ENCODE measurements at places on chromosomes 16 and 17. TPM values are rescaled to one million over a fixed set of nuclear protein-coding genes. Genes with fewer than 3 reads are reported as not detected.

- no peak for DNase-seq
Observed at GRCh38 chr17:29178750-29179231, 1.4 kb downstream of the MYO18A start.

DNA sequence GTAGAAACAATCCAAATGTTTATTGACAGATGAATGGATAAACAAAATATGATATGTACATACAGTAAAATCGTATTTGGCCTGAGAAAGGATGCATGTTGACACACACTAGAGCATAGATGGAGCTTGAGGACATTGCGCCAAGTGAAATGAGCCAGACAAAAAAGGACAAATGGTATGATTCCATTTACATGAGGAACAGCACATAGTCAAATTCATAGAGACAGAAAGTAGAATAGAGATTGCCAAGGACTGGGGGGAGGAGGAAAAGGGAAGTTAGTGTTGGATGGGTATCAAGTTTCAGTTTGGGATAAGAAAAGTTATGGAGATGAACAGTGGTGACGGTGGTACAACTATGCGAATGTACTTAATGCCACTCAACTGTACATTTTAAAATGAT lies 47.9 kb downstream of the COPRS start:
- DNase-seq: peak; percentile 44

DNA sequence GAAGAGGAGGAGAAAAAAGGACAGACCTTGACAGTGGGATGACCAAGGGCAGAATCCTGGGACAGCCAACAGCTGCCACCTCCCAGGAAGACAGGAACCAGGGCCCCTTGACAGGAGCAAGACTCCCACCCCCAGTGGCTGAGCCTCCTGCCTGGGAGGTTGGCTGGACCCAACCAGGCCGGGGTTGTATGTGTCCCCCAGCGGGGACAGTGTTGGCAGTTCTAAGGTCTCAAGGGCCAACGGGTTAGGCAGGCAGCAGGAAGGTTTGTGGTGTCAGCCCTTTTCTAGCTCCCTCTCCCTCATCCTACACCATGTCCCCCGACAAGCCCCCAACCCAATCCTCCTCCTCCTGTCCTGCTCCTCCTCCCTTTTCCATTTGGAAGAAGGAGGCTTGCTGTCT lies 126.2 kb downstream of the MRM1 start:
- no peak for DNase-seq

DNA sequence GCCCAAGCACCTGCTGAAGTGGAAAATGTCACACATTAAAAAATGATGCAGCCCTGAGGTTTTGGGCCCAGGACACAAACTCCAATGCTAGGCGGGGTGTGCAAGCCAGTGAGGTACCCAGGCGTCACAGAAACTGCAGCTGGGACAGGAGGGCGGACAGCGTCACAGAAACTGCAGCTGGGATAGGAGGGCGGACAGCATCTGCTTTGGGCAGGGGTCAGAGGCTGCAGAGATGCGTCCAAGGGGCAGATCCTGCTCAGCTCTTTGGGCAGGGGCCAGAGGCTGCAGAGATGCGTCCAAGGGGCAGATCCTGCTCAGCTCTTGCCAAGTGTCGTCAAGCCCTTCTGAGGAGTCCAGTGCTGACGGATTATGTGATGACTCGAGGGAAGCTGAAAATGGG lies 43.9 kb upstream of the RCVRN start:
- no peak for DNase-seq

DNA sequence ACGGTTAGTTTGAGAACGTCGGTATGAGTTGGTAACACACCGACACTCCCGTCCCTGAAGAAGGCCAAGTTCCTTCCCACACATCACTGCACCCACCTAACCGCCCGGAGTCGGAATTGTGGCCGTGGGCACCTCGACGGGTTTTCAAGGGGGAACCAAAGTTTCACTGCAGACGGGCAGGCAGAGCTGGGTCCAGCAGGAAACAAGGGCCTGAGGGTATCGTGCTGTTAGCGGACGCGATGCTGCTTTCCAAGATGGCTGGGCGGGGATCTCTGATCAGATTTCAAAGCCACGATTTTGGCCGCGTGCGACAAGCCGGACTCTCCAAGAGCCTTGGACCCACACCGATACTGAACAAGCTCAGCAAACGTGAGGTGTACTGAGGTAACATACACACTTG lies 82.3 kb upstream of the DOC2B start:
- DNase-seq: no peak

GRCh38 chr17:76830987-76831715 lies 37.1 kb upstream of the MGAT5B start:
- DNase-seq: no peak

- DNase-seq: no peak
Observed at GRCh38 chr17:75024686-75025397, 12.4 kb downstream of the MRPL58 start.

DNA sequence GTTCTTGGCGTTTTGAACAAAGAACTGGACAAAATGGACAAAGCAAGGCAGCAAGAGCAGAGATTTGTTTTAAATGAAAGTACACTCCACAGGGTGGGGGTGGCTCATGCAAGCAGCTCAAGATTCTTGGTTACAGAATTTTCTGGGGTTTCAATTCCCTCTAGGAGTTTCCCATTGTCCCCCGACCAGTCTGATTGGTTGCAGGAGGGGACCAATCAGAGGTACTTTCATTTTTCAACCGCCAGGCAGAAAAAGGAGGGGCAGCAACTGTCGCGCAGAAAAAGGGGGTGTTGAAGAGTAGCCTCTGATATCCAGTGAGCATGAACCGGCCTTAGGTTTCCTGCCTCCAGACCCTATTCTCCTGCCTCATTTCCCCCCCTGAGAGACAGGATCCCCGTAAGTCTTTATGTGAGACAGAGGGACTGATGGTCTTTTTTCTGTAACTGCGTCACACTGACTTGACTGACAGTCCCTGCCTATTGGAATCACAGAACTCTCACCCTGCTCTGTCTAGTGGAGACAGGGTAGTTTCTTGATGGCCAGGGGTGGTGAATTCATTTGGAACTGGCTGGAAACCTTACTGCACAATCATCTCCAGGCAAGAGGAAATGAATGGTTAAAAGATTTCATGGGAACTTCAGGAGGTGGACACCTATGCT lies 59.4 kb upstream of the ALOX12 start:
- DNase-seq: peak; percentile 26

DNA sequence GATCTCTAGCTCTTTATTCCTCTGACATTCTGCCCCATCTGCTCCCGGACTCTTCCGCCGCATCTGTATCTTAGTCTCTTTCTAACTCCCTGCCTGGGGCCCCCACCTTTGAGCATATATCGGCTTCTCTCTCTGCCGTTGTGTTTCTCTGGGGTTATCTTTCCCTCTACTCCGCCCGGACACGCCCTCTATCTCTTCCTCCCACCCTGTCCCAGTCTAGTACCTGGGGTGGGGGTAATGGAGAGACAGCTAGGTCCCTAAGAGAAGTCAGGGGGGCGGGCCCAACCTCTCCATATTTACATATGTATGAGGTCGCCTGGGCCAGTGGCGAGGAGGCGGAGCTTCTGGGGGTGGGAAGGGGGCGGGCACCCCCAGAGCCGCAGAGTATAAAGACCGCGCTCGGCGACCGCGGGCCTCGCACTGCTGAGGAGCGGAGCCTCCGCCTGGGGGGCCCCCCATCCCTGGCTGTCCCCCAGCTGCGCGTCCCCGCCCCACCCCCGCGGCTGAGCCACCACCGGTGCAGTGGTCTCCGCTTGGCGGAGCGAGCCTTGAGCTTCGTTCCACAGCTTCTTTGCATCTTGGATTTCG lies at the start of gene ATP1B2:
Gene ATP1B2, plus strand, starts transcription at position 418 of the 588 bp plus-strand sequence. CDS start 593 bp downstream, outside the sequence.
- peak; percentile 92 for DNase-seq

DNA sequence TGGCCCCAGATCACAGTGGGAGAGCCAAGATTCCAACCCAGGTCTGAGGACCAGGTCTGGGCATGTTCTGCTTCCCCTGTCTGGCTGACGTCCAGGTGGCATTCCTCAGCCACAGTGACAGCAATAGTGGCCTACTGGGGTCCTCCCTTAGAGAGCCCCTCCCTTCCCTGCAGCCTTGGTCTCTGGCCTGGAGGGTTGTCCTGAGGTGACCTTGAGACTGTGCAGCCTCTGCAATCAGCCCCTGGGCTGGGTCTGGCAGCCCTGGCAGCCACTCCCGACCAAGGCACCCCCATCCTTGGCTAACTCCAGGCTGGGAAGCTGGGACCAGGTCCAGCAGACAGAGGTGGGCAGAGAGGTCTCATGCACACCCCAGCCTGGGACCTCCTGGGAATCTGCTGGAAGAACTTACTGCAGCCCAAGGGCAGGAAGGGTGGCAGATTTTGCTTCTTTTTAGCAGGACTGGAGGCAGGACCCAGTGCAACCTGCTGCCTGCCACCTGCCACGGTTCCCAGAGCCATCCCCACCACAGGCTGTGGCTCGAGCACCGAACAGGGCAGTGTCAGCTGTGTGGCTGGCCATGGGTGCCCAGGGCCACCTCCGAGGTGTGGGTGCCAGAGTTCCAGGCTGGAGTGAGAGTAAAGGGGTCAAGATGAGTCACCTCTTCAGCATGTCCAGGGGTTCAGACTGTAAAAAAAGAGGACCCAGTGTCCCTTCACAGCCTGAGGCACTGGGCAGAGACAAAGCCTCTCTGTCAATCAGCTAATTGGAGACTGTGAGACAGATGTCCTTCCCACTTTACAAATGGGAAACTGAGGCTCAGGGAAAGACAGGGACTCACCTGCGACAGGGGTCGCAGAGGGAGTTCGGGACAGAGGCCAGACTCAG lies 12.6 kb downstream of the GRB7 start:
- no peak for DNase-seq

GRCh38 chr17:11981862-11982261 lies 15.4 kb downstream of the ZNF18 start:
- no peak for DNase-seq

- no peak for DNase-seq
Observed at GRCh38 chr17:142876-143784, 5.8 kb downstream of the SCGB1C2 start.

- no peak for DNase-seq
Observed at GRCh38 chr16:58343562-58343961, 48.7 kb upstream of the GINS3 start.

- DNase-seq: no peak
Observed at GRCh38 chr16:77246150-77246549, 46.9 kb downstream of the SYCE1L start.

- DNase-seq: peak; percentile 57
Observed at GRCh38 chr17:20961586-20961985, 81.2 kb downstream of the USP22 start.

- no peak for DNase-seq
Observed at GRCh38 chr17:28293994-28294393, 25.0 kb upstream of the TMEM97 start.

- DNase-seq: no peak
Observed at GRCh38 chr17:47808830-47809480, 12.6 kb downstream of the OSBPL7 start.

DNA sequence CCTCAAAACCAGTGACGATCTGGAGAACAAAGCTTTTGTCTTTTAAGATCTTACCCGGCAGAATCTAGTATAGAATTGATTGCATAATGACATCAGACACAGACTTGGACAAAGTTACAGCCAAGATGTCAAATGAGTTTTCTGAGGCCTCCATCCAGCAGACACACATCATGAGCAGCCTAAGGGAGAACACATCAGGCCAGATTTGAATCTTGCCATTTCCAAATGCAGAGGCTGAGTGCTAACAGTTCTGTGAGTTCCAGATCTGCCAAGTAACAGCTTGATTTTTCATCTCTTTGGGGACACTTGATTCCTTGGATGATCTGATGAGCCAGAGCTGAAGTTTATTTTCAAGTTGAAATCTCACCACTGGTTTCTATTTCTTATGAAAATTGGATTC lies 21.0 kb downstream of the NOG start:
- DNase-seq: no peak

DNA sequence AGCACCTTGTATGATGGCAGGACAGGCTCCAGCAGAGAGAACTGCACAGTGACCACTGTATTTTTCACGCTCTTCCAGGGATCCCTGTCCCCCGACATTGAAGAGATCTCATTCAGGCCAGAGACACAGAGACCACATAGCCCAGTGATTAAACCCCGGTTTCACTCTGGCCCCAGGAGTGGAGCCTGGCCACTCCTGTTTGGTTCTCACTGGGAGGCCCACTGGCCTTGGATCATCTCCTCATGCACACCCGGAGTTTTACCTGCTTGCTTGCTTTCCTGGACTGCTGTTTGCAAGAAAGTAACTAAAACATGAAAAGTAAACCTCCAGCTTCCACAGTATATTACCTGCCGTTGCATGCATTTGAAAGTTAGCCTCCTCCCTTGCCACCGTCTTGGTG lies 13.2 kb upstream of the CLEC18C start:
- no peak for DNase-seq

- no peak for DNase-seq
Observed at GRCh38 chr16:2040041-2040786, 7.4 kb downstream of the NTHL1 start.

- no peak for DNase-seq
Observed at GRCh38 chr17:75151930-75152329, 2.4 kb downstream of the JPT1 start.

DNA sequence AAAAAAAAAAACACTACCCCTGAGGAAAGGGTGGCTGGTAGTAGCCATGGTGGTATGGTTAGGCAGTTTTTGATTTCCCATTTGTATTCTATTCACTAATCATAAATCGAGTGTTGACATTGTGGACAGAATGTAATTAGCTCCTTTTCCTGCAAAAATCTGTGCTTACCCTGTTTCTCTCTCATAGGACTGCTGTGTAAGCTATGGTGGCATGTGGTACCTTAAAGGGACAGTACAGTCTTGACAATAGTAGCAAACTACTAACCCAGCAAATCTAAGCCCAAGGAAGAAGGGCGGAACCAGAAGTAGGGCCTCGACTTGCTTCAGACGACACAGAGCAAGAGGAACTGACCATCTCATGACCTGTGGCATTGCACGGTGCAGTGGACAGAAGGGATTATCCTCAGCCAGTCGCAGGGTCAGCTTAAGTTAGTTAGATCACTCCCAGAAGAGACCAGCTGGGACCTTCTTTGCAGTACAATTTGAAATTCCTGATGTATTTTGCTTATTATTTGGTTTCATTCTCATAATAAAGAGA lies 36.3 kb downstream of the POLR3E start:
- no peak for DNase-seq

- DNase-seq: peak; percentile 8
Observed at GRCh38 chr17:71438631-71439146, 682.1 kb upstream of the SOX9 start.

The PRKAR1A gene
- polyA plus RNA-seq: 280 TPM

The SPN gene
- 1.7 TPM for polyA plus RNA-seq

The CES3 gene
- polyA plus RNA-seq: 0.34 TPM

The NPIPB13 gene
- 18.1 TPM for polyA plus RNA-seq

The HBM gene
- polyA plus RNA-seq: 10.6 TPM

The MYH8 gene
- 2,432 TPM for polyA plus RNA-seq

The MXRA7 gene
- 142 TPM for polyA plus RNA-seq

The HOXB1 gene
- not detected for polyA plus RNA-seq

The KRT31 gene
- polyA plus RNA-seq: 3.3 TPM

The OR1G1 gene
- polyA plus RNA-seq: not detected

The FZD2 gene
- 11.6 TPM for polyA plus RNA-seq

The IRX3 gene
- polyA plus RNA-seq: 15.4 TPM

The TAT gene
- polyA plus RNA-seq: not detected

Data from muscle of back (tissue), 13 donors.